ENCODE measurements at places on chromosomes 6 and 20.

DNA sequence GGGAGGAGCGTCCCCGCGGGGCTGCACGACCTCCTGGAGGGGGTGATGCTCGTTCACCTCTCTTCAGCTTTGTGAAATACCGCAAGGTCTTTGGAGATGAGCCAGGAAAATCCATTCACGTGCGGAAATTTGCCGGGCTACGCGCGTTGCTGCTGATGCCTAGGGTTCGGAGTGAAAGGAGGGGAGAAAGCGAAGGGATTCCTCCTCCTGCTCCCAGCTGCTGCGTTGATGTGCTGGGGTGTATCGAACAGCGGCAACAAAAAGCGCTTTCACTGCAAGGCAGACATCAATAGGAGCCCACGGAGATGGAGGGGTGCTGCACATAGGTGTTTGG, 391 bp upstream of the B3GAT2 start:
- DNase-seq = no peak

- DNase-seq = no peak
Measured at GRCh38 chr6:34917626-34918285, 28.7 kb downstream of the ANKS1A start.

DNA sequence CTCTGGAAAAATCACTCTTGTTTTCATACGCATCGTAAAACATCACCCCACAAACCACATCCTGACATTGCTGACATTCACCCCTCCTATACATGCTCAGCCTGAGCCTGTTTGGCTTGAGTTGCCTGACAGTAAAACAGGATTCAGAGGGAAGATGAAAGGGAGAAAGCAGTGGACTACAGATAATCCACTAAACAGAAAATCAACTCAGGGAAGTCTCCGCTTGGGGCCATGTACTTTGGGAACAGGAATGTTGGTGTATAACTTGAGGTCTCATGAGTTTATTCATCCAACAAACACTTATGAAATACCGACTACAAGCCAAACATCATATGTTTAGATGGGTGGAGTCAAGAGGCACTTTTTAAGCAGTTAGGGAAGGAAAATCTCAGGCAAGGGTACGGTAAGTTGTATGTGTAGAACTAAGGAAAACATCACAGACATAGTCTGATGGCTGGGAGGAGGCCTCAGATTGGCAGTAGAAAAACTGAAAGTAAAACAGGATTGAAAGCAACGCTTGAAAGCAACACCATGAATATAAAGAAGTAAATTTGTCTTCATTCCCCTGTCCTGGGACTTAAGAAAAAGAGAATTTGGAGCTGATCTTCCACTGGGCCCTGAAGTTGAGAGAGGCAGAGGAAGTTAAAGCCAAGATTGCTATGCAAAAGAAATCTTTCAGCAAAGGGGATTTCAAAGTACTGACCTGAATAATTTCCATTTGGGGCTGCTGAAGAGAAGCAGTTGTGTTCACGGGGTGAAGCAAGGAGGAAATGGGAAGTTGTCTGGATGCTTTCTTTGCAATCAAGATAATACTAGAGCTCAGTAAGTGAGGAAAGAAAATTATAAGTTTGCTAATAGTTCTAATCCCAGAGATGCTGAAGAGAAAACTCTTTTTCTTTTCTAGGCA, 28.8 kb downstream of the PDE7B start:
- DNase-seq = peak; percentile 65

GRCh38 chr6:79374308-79374707, 139.8 kb upstream of the HMGN3 start:
- DNase-seq = no peak

DNA sequence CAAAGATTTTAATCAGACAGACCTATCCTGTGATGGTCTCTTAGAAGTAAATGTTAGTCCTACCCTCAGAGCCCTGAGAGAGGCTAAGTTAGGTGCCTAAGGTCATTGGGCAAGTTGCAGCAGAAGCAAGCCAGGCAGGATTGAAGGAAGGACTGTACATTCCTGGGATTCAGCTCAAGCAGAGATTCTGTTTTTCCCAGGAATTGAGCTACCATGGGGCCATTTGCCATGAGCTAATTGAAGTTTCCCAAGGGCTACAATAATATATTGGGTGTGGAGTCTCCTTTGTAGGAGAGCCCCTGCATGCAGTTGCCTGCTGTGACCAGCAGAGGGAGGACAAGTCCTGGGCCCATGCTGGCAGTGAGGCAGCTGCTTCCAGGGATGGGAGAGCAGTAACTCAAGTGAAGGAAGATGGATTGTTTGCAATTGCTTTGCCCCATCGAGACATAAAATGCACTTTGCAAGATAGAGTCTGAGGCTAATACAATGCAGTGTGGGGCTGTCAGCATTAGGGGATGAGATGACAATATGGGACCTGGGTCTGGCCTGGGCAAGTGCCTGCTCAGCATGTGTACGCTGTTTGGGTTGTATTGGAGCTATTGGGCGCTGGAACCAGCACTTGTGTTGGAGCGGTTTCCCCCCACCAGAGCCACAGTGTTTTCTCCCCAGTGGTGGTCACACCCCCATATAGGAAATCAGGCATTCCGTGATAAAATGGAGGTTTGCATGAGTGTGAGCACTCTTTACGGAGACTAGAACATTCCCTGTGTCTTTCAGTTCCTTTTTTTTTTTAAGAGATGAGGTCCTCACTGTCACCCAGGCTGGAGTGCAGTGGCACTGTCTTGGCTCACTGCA, 27.9 kb downstream of the DNMT3B start:
- peak; percentile 60 for DNase-seq

- DNase-seq = no peak
Measured at GRCh38 chr6:162846723-162847122, 118.9 kb downstream of the PACRG start.

GRCh38 chr6:80638213-80639055, 532.0 kb downstream of the BCKDHB start:
- DNase-seq = peak; percentile 97

DNA sequence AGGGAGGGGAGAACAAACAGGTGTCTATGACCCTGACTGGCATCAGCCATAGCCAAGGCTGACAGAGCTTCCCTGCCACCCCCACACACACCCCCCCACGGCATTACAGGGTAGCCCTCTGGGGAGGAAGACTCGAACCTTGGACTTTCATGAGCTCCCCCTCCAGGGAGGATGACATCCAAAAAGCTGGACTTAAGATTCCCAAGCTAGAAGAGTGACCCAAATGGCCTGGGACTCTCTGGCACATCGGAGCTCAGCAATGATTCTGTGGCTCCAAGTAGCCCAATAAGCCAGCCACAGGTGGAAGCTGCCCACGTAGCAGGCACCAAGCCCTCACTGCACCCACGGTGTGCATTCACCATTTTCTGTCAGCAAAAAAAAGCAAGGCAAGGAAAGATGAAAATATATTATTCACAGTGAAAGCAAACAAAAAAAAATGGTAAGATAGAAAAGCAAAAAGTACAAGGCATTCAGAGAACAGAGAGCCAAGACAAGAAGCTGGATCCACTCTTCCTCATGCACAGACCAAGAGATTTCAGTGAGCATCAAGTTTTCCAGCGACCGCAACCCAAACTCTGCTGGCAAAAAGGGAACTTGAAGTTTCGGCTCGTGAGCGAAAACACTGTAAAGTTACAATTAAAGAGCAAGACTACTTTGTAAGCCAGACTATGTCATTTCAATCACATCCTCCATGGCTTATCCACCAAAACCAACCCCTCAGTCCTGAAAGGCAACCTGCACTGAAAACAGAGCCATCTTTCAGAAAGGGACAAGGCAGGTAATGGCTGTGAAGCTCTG, 10.9 kb downstream of the JAG1 start:
- no peak for DNase-seq

DNA sequence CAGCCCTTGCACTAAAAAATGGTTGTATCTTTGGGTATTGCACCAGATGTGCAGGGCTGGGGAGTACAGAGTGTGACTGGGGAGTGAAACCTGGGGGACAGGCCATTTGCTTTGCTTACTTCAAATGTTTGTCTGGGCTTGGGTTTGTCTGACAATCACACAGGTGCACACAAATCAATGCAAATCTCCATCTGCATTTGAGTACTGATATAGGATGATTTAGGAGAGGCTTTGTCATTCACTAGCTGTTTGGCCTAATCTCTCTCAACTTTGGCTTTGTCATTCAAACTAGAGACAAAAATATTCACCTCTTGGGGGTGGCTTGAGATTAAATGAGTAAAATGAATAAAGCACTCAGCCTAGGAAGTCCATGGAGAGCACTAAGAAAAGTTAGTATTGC, 3.8 kb downstream of the GUCA1A start:
- DNase-seq = no peak

GRCh38 chr6:76422511-76423213, 350.2 kb upstream of the IMPG1 start:
- no peak for DNase-seq

- no peak for DNase-seq
Measured at GRCh38 chr6:165082636-165083035, 226.8 kb downstream of the C6orf118 start.

DNA sequence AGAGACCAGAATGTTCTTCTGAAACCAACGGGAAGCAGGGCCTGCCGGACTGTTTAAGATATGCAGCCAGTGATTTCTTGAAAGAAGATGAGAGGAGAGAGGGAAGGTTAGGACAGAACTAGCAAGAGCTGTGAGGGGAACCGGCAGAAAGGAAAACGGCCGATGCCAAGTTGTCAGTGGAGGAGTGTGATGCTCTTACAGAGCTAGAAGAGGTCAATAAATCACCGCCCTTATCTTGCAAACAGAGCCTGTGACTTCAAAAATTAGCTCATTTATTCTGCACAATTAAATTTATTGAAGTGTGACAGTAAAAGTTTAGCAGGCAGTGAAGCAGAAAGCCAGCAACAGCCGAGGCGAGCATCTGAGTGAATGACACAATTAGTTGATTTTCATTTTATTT, 509.5 kb upstream of the ID4 start:
- peak; percentile 3 for DNase-seq

DNA sequence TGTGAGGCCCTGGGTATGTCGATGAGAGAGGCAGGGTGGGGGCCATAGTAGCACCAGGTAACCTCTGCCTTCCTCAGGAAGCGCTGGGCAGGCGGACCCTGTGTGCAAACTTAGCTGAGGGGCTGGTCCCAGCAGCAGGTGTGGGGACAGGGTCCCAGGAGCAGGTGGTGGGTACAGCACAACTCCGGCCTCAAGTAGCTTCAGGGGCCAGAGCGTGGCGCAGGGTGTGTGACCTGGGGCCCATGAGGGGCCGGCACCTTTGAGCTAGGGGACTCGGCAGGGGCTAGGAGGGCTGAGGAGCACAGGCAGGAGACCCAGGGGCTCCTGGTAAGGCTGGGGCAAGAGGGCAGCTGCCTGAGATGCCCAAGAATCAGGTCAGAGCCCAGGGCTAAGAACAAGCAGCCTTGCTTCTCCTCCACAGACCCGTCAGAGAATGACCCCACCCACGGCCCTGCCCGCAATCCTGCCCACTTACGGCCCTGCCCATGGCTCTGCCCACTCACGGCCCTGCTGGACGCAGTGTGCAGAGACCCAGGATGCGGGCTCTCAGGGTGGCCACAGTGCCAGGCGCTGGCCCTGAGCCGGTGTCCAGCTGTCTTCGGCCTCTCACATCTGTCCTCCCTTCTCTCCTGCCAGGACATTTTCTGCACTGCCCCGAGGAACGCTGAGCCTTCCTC, 30.9 kb downstream of the CHRNA4 start:
- DNase-seq = no peak

- no peak for DNase-seq
Measured at GRCh38 chr6:3625980-3626563, 125.4 kb downstream of the PXDC1 start.

DNA sequence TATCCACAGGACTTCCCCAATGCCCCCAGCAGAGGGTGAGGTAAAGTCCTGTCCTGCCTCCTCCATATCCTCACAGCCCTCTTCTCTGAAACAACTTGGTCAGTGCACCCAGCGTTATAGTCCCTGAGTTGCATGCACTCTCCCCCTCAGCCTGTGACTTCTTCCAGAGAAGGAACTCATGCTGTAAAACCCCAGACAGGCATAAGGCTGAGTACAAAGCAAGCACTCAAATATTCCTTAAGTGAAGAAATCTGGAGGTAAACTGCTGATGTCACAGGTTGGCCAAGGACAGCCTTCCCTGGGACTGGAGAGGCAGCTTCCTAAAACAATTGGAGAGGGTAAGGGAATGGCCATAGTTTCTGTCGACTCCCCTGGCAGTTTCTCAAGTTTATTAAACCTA, 12.9 kb upstream of the SRPK1 start:
- DNase-seq = no peak

DNA sequence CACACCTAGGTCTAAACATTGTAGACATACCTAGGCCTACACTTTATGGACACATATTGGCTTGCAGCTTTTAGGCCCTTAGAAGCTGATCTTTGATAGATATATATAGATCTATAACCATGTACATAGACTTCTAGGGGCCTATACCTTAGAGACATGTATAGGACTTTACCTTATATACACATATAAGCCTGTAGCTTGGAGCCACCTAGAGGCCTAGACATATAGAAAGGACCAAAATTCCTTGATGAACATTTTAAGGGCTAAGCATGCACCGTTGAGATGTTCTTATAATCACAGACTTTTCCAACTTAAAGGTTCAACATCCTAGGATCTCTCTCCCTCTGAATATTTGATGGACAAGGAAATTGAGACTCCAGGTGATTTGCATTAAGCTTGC, 371.7 kb upstream of the SASH1 start:
- no peak for DNase-seq

DNA sequence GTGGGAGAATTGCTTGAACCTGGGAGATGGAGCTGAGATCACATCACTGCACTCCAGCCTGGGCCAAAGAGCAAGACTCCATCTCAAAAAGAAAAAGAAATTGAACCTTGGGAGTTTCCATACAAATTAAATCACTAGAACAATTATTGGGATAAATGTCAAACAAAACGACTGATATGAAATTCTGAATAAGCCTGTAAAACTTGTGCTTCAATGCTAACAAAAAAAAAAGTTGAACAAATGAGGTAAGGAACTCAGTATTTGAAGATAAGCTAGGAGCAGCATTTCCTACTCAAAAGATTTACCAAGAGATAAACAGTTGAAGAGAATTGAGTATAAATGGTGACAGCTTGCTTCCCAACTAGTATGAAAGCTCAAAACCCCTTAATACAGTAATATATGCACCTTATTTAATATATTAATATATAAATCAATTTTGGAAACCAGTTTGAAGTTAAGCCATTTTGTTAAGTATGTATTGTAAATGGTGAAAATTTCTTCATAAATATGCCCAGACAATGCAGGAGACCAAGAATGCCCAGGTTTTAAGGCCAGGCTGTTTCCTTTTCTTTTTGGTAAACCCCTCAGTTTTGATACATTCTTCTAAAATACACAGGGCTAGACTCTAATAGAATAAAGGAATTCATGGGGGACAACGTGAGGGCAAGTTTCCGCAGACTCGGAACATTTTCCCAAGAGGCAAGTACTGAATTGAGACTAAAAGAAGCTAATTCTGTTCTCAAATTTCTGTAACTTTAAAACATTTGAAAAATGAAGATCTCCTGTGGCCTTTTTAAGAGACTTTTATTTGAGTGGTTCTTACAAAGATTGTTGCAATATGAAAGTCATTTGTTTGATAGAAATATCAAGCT, 3.9 kb downstream of the ROMO1 start:
- DNase-seq = no peak

GRCh38 chr6:146901940-146902816, 302.0 kb upstream of the STXBP5 start:
- DNase-seq = no peak

DNA sequence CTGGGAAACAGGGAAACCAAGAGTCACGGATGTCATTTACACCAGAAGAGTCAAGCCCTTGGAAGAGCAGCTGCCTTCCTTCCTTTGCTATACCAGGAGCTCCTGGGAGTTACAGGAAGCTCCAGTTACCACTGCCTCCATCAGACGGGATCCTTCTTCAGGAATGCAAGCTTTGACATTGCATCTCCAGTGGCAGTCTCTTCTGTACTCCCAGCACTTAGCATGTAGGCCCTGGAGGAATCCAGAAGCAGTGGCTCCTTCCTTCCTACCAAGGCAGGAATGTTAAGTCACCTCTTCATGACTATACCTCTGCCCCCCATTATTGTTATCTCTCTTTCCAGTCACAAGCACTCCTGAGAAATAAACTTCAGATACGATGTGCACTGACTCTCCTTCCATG, 836.0 kb downstream of the MAFB start:
- no peak for DNase-seq

All from A172 (cell line).